Neural crest cell (in vitro differentiated cells): ENCODE measurements at places on chromosomes 3 and 15.

DNA sequence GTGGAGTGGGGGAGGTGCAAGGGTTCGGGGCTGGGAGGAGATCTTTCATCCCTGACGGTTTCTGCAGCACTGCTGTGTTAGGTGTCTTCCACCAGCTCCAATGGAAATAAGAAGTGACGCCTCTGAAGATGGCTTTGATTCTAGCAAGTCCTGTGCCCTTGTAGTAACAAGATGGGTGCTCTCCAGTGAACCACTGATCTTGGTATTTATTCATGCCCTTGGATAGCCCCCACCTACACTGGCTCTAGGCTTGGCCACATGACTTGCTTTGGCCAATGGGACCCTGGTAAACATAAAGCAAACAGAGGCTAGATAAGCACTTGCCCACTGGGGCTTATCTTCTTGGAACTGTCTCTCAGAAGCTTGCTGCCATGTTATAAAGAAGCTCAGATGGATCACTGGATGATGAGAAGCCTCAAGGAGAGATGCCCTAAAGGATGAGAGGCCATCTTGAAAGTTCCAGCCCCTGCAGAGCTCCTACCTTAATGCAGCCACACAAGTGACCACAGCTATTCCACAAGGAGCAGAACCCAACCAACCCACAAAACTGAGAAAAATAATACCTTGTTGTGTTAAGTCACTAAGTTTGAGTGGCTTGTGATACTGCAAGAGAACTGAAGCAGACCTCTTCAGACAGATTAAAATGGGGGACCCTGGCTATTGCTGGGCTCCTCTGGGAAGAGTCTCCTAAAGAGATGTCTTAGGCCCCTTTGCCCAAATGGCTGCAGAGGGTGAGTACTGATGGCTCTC is 137.9 kb downstream of the PDCD6IP start:
- DNase-seq = no peak

GRCh38 chr15:84929795-84930603 is 45.5 kb downstream of the SLC28A1 start:
- no peak for DNase-seq

GRCh38 chr3:58222161-58222724 is 11.5 kb upstream of the DNASE1L3 start:
- no peak for DNase-seq

GRCh38 chr3:32734756-32735155 is 49.8 kb downstream of the CNOT10 start:
- DNase-seq = no peak

DNA sequence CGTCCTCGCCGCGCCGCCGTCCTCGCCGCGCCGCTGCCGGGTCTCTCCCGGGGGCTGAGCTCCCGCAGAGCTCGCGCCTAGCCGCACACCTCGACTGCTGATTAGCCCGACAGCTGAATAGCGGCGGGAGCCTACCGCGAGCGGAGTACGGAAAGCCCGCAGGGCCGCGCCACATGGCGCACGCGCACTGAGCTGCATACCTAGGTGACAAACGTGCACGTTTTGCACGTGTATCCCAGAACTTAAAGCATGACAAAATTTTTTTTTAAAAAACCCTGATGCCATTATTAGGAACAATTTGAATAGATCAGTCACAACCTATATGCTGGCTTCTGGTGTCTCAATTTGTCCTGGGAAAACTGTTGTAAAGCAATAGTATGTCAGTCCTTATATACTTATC is at the start of gene GOLGA8A:
TSS of gene GOLGA8A (minus strand) at position 122 of the 400 bp plus-strand sequence. CDS start 48,117 bp downstream, outside the sequence.
- DNase-seq = peak; percentile 46

DNA sequence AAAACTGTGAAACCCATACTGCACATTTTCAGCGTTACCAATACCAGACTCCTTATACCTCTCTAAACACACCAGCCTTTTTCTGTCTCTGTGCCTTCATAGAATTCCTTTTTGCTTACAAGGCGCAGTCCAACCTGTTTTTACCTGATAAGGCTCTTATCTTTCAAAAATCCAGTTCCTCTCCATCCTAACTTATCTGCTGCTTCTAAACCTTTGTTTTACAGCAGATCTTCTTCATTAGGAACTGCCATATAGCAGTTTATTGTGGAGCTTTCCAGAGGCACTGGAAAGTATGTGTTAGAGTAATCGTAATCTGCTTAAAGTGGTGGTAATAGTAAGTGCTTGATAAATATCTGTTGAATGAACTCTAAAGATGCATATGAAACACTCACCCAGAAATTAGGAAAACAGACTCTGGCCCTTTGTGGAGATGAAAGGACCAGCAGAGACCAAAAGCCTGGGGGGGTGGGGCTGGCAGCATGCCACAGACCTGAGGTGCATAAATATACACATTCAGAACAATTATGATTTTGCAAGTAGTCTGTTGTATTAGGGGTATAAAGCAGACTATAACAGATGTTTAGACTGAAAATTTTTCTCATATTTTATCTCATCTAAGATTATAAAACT is 29.3 kb downstream of the PPP2R3A start:
- no peak for DNase-seq

GRCh38 chr3:49668414-49668797 is 5.7 kb upstream of the APEH start:
- DNase-seq = no peak

DNA sequence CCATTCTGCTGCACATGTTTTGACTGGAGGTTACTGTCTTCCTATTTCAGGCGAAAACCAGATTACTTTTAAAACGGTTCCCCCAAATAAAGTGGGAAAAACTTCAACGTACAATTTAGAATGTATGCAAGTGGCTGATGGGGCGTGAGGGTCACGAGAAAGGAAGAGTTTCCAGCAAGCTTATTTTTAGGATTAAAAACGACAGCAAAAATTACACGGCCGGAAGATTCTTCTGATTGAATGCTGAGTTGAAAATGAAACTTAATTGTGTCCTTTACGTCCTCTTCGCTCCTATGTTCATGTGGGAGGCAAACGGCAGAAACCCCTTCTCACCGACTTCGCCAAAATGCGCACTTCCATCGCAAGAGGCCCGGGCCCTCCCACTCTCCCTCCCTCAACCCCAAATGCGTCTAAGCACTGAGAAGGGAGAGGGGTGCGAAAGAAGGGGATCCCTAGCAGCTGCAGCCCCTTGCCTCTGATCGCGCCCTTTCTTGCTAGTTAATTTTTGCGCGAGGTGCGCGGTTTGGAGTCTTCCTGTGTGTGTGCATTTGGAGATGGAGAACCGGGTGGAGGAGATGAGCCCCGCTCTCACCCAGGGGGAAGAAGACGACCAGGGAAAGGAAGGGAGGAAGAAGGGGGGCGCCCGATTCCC is 656 bp downstream of the CD47 start:
- DNase-seq = peak; percentile 19

GRCh38 chr3:178623666-178624255 is 87.5 kb downstream of the KCNMB2 start:
- DNase-seq = no peak

DNA sequence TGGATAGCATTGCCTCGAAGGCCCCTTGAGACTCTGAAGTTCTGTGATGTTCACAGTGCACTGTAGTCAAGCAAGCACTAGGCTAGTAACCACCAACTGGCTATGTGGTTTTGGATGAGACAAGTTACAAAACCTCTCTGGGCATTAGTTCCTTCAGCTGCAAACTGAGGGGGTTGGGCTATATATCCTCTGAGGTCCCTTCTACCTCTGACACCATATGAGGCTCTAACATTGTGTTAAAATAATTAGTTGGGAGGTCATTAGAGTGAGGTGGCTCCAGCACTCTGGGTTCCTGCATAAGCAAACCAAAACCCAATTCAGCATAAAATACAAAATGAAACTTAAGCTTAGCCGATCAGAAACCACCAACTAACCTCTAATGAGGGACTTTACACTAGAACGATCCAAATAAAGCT is 209.5 kb upstream of the LRRN1 start:
- no peak for DNase-seq

DNA sequence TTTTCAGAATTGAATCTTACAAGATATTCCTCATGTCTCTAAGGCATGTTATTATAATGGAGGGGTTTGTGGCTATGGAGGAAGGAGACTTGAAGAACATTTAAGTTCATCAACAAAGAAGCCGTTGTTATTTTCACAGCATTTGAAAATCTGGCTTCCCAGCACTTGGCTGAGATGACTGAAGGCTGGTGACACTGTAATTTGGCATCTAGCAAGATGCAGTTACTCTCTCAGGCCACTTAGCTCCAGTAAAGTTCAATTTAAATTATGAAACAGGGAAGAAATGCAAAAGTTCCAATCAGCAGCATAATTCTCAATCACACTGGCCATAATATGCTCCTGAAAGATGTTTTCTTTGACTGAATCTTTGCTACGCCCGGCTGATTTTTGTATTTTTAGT is 139.4 kb upstream of the NUDT16 start:
- no peak for DNase-seq

DNA sequence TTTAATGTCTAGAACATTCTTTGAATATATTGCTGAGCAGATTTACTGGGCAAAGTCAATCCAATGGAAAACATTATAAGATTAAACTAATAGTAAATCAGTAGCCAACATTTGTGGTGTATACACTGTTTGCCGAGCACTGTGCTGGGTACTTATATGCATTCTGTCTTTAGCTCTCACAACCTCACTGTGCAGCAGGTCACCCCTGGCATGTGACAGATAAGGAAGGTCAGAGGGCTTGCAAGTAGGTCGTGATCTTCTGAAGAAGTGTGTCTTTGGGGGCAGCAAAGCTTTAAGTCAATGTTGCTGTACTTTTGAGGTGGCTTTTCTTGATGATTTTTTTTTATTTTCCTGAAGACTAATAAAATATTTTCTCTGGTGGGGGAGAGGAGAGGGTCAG is 62.2 kb downstream of the TCAIM start:
- no peak for DNase-seq

DNA sequence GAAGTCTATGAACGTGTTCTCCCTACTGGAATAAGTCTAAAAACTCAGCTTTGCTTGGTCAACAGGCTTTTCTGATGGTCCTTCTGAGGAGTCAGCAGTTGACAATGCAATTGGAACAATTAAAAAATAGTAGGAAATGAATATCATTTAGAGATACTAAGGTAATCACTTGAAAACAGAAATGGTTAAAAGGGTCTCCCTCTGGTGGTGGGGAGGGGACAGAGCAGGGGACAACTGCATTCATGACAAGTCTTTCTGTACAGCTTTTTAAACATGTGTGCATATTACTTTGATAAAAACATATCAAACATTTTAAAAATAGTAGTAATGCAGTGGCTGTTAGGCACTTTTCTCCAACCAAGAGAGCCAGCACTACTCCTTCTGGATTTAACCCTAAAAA is 119.9 kb upstream of the FHIT start:
- peak; percentile 36 for DNase-seq

GRCh38 chr3:143201870-143202752 is 82.5 kb downstream of the CHST2 start:
- no peak for DNase-seq

- no peak for DNase-seq
Measured at GRCh38 chr3:101781166-101781565, 2.2 kb downstream of the NXPE3 start.

- DNase-seq = no peak
Measured at GRCh38 chr3:158205994-158206393, 96.1 kb downstream of the RSRC1 start.

DNA sequence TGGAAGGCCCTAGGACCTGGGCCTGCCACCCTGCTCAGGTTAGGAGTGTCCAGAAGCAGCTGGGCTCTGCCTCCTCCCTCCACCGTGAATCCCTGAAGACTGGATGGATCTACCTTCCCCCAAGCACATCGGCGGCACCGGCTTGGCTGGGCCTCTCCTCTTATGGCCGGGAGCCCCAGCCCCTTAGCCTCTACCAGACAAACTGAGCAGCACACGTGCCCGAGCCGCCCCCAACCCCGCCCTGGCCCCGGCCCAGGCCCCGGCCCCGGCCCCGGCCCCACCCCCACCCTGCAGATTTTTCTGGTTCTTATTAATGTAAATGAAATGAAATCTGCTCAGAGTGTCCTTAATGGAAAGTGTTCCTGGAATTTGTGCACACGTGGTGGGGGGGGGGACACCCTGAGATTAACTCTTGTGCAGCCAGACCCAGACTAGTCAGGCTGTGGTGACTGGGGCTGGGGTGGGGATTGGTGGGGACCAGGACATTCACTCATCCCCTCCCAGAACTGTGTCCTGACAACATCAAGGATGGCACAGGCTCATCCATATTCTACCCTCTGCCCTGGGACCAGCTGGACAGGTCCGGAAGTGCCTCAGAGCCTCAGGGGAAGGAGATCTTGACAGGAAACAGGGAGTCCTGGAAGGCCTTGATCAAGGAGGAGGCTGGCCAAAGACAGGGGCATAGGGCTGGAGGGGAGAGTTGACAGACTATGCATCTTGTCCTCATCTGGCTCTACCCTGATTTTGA is 30.9 kb upstream of the SEMA3F start:
- DNase-seq = no peak

DNA sequence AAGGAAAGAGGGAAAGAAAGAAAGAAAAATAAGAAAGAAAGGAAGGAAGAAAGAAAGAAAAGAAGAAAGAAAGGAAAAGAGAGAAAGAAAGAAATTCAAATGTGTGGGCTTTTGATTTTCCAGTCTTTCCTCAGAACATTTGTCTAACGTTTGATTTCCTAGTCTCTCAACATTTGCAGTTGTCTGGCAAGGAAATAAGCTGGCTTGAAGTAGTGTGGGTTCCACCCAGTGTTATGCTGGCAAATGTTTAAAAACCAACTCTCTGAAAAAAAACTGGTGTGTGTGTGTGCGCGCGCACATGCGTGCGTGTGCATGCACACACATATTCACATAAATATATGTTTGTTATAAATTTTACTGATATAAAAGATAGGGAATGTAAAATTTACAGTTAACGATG is 54.6 kb upstream of the C3orf49 start:
- DNase-seq = no peak

- no peak for DNase-seq
Measured at GRCh38 chr15:51377038-51377786, 35.8 kb downstream of the GLDN start.

- no peak for DNase-seq
Measured at GRCh38 chr3:39025222-39025970, 26.3 kb downstream of the SCN11A start.

DNA sequence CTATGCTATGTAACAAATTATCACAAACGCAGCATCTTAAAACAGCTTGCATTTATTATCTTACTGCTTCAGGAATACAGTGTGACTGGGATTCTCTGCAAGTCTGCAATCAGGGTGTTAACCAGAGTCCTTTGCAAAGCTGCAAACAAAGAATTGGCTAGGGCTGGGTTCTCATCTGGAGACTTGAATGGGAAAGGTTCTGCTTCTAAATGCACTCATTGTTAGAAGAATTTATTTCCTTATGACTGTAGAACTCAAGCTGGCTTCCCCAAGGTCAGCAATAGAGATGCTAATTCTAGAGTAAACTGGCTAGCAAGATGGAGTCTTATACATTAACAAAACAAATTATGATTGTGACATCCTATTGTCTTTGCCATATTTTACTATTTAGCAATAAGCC is 673.7 kb downstream of the DIPK2A start:
- no peak for DNase-seq

DNA sequence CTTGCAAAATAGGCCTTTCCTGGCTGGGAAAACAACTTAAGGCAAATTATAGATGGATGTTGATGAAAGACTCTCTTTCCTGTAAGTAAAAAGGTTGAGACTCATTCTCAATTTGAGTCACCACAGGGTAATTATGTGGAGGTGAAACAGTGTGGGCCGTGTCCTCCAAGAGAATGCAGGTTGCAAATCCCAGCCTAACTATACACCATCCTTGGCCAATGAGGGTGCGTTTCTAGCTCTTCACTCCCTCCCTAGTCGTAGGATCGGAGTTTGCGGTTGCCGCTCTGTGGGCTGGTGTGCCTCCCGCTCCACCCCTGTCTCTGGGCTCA is 259.9 kb downstream of the PLCL2 start:
- DNase-seq = no peak

GRCh38 chr3:13495351-13495813 is 15.3 kb downstream of the HDAC11 start:
- no peak for DNase-seq

- DNase-seq = peak; percentile 14
Measured at GRCh38 chr15:37764733-37765191, 169.7 kb upstream of the TMCO5A start.

GRCh38 chr3:105515372-105515771 is 148.7 kb downstream of the ALCAM start:
- no peak for DNase-seq
